Esophagus squamous epithelium (tissue), 5 donors: ENCODE measurements at places on chromosomes 6 and 20. TPM values are rescaled to one million over a fixed set of nuclear protein-coding genes. Genes with fewer than 3 reads are reported as not detected.

The PROKR2 gene
- not detected for total RNA-seq

GRCh38 chr20:9887706-9888105, 48.8 kb upstream of the PAK5 start:
- DNase-seq = no peak

DNA sequence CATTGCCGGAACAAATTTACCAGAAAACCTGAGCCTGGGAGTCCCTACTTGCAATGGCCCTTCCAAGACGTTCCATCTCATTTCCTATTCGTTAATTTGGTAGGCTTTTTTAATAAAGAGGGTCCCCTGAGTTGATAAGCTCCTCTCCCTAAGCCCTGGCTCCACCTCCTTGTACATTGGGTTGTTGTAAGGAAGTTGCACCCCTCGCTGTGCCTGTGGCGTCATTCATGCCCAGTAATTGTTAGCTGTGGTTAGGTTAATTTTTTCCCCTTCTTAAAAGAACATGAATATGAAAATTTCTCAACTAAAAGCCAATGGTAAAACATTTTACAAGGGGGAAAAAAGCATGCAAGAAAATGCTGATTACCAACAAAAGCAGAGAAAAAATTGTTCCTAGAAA, 91.9 kb downstream of the SLC24A3 start:
- DNase-seq = no peak

The SLC35F1 gene
- 0.09 TPM for total RNA-seq

The PRRT1 gene
- 0.57 TPM for total RNA-seq

The ATP5F1E gene
- total RNA-seq = 23.9 TPM

DNA sequence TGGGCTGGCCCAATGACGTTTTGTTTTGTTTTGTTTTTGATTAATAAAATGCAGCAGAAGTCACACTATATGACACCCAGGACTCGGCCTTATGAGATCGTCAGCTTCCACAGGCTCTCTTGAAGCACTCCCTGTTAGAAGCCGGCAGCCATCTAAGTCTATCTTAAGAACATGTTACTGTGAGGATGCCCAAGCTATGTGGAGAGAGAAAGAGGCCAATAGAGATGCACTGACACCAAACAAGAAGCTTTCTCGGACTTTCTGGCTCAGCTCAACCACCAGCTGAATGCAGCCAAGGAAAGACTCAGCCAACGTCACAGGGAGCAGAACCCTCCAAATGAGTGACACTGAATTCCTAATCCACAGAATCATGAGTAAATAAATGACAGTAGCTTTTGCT, 14.0 kb downstream of the SGK1 start:
- no peak for DNase-seq

The LCA5 gene
- total RNA-seq = 1.3 TPM

GRCh38 chr6:140360651-140361050, 986.2 kb upstream of the CITED2 start:
- DNase-seq = no peak

The TNXB gene
- 24.5 TPM for total RNA-seq

DNA sequence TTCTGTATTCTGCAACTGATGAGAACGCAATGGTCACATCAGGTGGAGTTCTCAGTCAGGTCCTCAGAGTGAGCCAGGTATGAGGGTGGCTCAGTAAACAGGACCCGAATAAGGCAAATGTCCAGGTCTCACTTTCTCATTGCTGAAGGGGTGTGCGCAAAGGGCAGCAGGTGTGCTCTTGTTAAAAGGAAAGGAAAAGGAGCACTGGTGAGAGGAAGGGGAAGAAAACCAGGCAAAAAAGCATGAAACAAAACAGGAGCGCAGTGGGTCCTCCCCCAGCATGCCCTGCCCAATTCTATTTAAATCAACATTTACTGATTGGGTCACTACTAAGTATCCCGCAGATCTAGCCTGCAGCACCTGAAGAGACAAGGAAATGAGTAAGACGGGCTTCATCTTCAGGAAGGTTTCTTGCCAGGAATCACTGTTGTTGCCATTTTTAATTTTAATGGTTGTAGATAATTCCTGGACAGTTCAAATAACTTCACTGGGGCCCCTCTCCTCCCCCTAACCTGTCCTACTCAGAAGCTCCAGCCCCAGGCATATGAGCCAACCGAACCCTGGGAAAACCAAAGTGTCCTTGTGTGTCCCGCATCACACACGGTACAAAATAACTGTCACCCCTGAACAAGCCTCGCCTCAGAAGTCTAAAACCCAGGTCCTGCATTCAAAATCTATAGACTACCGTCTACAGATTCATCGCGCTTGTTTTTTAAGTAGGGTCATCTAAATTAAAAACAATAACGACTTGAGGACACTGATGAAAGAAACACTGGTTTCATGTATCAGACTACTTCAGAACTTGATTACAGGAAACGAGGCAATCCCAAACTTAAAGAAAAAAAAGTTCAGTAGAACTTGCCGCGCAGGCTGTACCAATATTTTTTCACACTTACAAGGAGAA, 980 bp downstream of the MBOAT1 start:
- no peak for DNase-seq

- DNase-seq = no peak
Measured at GRCh38 chr6:80544555-80544954, 438.1 kb downstream of the BCKDHB start.

The SPDEF gene
- total RNA-seq = not detected

The KCNK16 gene
- total RNA-seq = not detected

GRCh38 chr6:21085643-21086042, 507.9 kb upstream of the SOX4 start:
- no peak for DNase-seq

GRCh38 chr6:8066108-8066507, 1.9 kb upstream of the BLOC1S5 start:
- DNase-seq = no peak

DNA sequence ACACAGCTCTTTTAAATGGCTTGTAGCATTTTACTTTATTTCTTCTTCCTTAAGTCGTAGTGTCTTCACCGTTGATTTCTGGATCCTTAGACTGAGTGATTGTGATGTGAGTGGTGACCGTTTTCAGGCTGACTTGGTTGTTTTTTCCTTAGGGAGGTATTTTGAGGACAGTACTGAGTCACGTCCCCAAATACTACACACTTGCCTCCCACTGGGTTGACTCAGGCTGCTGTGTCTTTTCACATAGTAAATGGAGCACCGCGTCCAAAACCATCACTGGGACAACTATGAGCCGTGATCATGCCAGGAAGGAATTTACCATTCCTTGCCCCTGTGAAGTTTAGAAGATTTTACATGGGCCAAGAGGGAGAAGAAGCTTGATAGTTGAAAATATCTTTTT, 174.1 kb downstream of the FARS2 start:
- DNase-seq = no peak

The RAET1L gene
- total RNA-seq = 14.5 TPM

GRCh38 chr20:44714701-44715498, at the start of gene CCN5:
TSS of gene CCN5 (plus strand) at chr20:44715369. CDS start at chr20:44715391, 22 bp downstream.
- peak; percentile 10 for DNase-seq
